Colonic mucosa (tissue), 4 donors: ENCODE measurements at places on chromosomes 5 and 9. TPM values are rescaled to one million over a fixed set of nuclear protein-coding genes. Genes with fewer than 3 reads are reported as not detected.

GRCh38 chr9:130487500-130487899, 42.7 kb downstream of the ASS1 start:
- no peaks in the 10 kb centered on the region for H3K27me3 ChIP-seq
- H3K4me3 ChIP-seq, result no peak overlapping the region
- peaks cover 9% of the 10 kb centered on the region for H3K36me3 ChIP-seq
- no peak for DNase-seq
- no peak overlapping the region for H3K27ac ChIP-seq

- H3K36me3 ChIP-seq, result no peaks in the 10 kb centered on the region
- no peaks in the 10 kb centered on the region for H3K27me3 ChIP-seq
- no peaks in the 10 kb centered on the region for H3K4me1 ChIP-seq
- H3K4me3 ChIP-seq, result peak overlapping the region; percentile 76
- DNase-seq, result peak; percentile 90
Measured at GRCh38 chr5:16934123-16934522, 2.0 kb downstream of the MYO10 start.

GRCh38 chr9:108863891-108864290, 1.8 kb downstream of the ACTL7A start:
- no peaks in the 10 kb centered on the region for H3K27me3 ChIP-seq
- no peak overlapping the region for H3K4me3 ChIP-seq
- H3K36me3 ChIP-seq, result no peaks in the 10 kb centered on the region
- H3K27ac ChIP-seq, result no peak overlapping the region

GRCh38 chr5:169384661-169385060, 83.7 kb upstream of the SLIT3 start:
- no peaks in the 10 kb centered on the region for H3K4me1 ChIP-seq
- no peaks in the 10 kb centered on the region for H3K36me3 ChIP-seq
- no peak overlapping the region for H3K4me3 ChIP-seq
- no peak for DNase-seq
- no peak overlapping the region for H3K27ac ChIP-seq
- H3K27me3 ChIP-seq, result no peaks in the 10 kb centered on the region

DNA sequence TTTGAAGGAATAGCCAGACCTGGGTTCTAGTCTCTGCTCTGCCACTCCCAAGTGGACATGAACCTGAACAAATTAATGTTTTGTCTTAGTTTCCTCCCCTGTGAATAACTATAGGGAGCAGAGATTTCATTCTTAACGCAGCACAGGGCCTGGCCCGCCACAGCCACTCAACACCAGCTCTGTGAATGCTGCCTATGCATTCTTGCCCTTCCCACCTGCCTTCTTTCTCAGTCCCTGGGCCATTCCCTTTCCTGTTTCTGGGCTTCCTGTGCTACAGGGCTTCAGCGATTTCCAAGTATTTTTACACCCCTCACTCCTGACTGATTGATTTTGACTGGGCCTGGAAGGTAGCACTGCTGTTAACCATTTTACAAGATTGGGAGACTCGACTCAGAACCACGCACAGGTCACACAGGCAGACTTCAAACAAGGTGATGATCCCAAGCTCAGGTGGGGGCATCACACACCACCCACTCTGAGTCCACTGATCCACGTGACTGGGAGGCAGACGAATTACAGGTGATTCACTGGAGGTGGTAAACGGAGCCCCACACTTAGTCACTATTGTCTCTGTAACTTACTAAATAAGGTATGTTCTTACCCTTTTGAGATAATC, 21.4 kb downstream of the PTPN3 start:
- H3K4me1 ChIP-seq, result peaks cover 6% of the 10 kb centered on the region
- H3K36me3 ChIP-seq, result no peaks in the 10 kb centered on the region
- H3K27me3 ChIP-seq, result no peaks in the 10 kb centered on the region
- H3K4me3 ChIP-seq, result no peak overlapping the region
- DNase-seq, result peak; percentile 30

- no peak for DNase-seq
- no peaks in the 10 kb centered on the region for H3K27me3 ChIP-seq
- no peak overlapping the region for H3K27ac ChIP-seq
- H3K36me3 ChIP-seq, result no peaks in the 10 kb centered on the region
Measured at GRCh38 chr9:70519912-70520724, 105.7 kb upstream of the KLF9 start.

- H3K36me3 ChIP-seq, result no peaks in the 10 kb centered on the region
- peak overlapping the region; percentile 23 for H3K27ac ChIP-seq
- H3K4me3 ChIP-seq, result no peak overlapping the region
- no peaks in the 10 kb centered on the region for H3K4me1 ChIP-seq
Measured at GRCh38 chr9:79623799-79624721, 52.3 kb downstream of the TLE4 start.

DNA sequence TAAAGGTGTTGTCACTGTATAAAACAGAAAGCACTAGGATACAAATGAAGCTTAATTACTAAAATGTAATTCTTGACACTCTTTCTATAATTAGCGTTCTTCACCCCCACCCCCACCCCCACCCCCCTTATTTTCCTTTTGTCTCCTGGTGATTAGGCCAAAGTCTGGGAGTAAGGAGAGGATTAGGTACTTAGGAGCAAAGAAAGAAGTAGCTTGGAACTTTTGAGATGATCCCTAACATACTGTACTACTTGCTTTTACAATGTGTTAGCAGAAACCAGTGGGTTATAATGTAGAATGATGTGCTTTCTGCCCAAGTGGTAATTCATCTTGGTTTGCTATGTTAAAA, 43.8 kb downstream of the NDFIP1 start:
- H3K4me1 ChIP-seq, result no peaks in the 10 kb centered on the region
- no peaks in the 10 kb centered on the region for H3K27me3 ChIP-seq
- DNase-seq, result no peak
- no peak overlapping the region for H3K4me3 ChIP-seq
- H3K36me3 ChIP-seq, result no peaks in the 10 kb centered on the region

DNA sequence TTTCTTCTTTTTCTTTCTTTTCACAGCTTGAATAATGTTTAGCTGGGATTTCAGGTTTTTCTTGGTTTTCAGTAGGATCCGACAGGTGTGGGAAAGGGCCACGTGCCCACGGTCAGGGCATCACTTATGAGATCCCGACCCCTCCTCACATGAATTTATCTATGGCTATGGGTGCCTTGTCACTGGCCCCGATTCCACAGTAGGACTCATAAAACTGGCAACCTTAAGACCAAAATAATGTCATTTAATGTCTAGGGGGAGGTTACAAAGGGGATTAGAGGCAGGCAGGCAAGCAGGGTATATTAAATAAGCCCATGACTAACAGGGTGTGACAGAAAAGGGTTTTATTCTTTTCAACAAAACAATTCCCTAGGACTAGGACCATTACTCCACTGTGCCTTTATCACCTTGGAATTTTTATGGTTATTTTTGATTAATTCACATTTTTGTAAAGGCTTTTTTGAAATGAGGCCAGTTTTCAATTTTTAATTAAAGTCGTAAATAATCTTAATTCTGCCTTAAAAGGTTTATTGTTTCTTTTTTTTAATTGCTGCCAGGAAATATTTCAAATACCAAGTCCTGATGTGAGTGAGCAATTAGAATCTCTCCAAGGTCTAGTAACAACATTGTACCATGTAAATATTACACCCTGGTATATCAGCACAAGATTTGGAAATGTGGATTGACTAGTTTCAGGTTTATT, 370.4 kb downstream of the GLIS3 start:
- no peak overlapping the region for H3K4me3 ChIP-seq
- H3K36me3 ChIP-seq, result no peaks in the 10 kb centered on the region
- no peaks in the 10 kb centered on the region for H3K27me3 ChIP-seq
- H3K4me1 ChIP-seq, result no peaks in the 10 kb centered on the region

- no peak for DNase-seq
- no peaks in the 10 kb centered on the region for H3K27me3 ChIP-seq
- no peaks in the 10 kb centered on the region for H3K36me3 ChIP-seq
- H3K4me1 ChIP-seq, result no peaks in the 10 kb centered on the region
Measured at GRCh38 chr5:157689942-157690689, 18.8 kb downstream of the C5orf52 start.

DNA sequence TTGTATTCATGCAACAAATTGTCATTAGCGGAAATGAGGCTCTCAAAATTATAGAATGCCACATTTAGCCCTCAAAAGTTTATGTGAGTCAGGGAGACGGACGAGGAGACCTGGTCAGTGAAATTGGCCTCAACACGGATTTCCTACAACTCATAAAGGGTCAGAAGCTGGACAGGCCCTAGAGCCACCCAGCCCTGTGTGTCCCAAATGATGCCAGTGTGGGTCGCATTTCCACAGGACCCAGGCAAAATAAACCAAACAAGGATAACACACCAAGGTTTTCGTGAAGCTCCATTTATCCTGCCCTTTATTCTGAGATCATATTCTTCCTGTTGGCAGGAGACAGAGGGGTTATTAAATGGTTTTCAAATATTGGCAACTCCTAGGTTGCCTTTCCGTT, 72.0 kb upstream of the COL5A1 start:
- DNase-seq, result no peak
- H3K4me1 ChIP-seq, result no peaks in the 10 kb centered on the region
- no peak overlapping the region for H3K27ac ChIP-seq
- H3K36me3 ChIP-seq, result no peaks in the 10 kb centered on the region
- no peaks in the 10 kb centered on the region for H3K27me3 ChIP-seq

GRCh38 chr5:150946351-150946905, 41.6 kb upstream of the ZNF300 start:
- no peaks in the 10 kb centered on the region for H3K4me1 ChIP-seq
- H3K27ac ChIP-seq, result no peak overlapping the region
- no peaks in the 10 kb centered on the region for H3K36me3 ChIP-seq
- DNase-seq, result peak; percentile 61
- peak overlapping the region; percentile 23 for H3K4me3 ChIP-seq

- DNase-seq, result no peak
- H3K36me3 ChIP-seq, result no peaks in the 10 kb centered on the region
- no peaks in the 10 kb centered on the region for H3K4me1 ChIP-seq
Measured at GRCh38 chr5:147072622-147073021, 162.2 kb upstream of the STK32A start.

DNA sequence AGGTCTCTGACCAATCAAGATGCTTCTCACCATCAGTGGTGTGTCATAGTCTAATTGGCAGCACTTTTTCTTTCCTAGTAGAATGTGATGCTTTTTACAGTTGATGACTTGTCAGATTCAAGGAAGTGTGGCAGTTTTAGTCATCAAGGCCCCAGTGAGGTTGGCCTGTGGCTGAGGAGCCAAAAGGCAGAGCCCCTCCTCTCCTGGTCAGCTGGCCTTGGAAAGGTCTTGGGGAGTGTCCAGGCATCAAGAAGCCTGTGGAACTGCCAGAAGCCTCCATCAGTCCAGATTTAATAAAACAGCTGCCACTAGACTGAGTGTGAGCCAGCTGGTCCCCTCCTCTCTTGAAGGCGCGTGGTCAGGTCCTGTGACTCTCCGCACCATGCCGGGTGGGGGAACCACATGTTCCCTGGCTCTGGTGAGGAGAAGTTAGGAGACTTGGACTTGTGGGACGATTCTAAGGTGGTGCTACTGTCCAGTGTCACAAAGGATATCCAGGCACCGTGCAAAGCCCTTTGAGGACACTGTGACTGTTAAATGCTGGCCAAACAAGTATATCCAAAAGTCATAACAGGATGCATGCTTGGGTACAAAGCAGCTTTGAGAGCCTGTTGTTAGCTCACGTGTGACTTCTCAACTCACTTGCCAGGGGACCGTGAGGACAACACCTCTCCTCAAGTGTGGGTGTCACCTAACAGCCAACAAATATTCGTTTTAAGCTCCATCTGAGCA, 6.1 kb upstream of the ANGPTL2 start:
- H3K4me1 ChIP-seq, result no peaks in the 10 kb centered on the region
- no peak overlapping the region for H3K4me3 ChIP-seq
- H3K27ac ChIP-seq, result no peak overlapping the region
- DNase-seq, result peak; percentile 45
- H3K27me3 ChIP-seq, result no peaks in the 10 kb centered on the region

- no peak for DNase-seq
- H3K4me3 ChIP-seq, result no peak overlapping the region
- H3K36me3 ChIP-seq, result no peaks in the 10 kb centered on the region
- H3K27me3 ChIP-seq, result no peaks in the 10 kb centered on the region
- H3K4me1 ChIP-seq, result no peaks in the 10 kb centered on the region
- no peak overlapping the region for H3K27ac ChIP-seq
Measured at GRCh38 chr5:51968756-51969155, 585.5 kb downstream of the ISL1 start.

DNA sequence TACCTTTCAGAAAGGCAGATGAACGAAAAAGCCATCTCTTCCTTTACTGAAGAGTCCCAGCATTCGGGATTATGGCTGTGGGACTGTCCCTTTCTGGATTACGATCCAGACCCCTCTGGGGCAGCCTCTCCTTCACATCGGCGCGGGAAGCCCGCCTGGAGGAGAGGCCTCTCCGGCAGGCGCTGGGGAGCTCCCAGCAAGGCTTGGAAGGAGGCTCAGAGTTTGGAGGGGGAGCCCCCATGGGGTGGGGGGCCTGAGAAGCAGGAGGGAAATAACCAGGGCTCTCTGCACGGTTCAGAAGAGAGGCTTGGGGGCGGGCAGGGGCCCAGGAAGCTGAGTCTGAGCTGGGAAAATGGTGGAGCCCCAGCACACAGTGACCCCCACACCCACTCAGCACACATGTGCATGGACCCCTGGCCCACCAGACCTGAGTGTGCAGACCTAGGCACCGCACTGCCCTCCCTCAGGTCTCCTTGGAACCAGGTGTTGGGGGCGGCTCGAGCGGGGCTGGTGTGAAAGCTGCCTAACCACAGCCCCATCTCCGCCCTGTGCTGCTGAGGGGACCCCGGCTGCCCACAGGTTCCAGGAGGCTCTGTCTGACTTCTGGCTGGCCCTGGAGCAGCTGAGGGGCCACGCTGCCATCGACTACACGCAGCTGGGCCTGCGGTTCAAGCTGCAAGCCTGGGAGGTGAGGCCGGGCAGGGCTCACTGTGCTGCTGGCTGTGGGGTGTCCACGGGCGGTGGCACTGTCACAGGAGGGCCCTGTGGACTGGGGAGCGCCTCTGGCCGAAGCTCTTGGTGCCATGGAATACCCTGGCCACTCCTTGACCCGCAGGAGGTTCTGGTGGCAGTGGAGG, 4.5 kb downstream of the NOXA1 start:
- no peak overlapping the region for H3K4me3 ChIP-seq
- no peaks in the 10 kb centered on the region for H3K4me1 ChIP-seq
- no peak overlapping the region for H3K27ac ChIP-seq
- DNase-seq, result no peak
- H3K27me3 ChIP-seq, result no peaks in the 10 kb centered on the region

DNA sequence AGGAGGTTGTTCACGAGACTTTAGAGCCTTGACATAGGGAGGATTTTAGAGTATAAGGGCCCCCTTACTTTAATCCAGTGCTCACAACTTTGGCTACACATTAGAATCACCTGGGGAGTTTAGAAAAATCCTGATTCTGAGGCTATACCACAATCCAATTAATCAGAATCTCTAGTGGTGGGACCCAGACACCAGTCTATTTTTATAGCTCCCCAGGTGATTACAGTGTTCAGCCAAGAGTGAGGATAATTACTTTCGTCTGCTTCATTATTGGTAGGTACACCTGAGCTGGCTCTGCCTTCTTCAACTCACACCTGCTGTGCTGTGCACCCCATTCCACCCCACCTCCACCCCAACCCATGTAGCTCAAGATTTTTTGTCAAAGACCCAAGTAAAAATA, 141.3 kb upstream of the EPB41L4A start:
- H3K27me3 ChIP-seq, result no peaks in the 10 kb centered on the region
- no peak for DNase-seq
- H3K4me3 ChIP-seq, result no peak overlapping the region
- H3K27ac ChIP-seq, result no peak overlapping the region
- H3K4me1 ChIP-seq, result no peaks in the 10 kb centered on the region
- H3K36me3 ChIP-seq, result no peaks in the 10 kb centered on the region

The SUSD1 gene
- total RNA-seq, result 25.1 TPM

The BARHL1 gene
- not detected for total RNA-seq

The PCDHA12 gene
- total RNA-seq, result not detected

The AUH gene
- total RNA-seq, result 47.6 TPM

The RALGDS gene
- total RNA-seq, result 24.2 TPM

The GPX8 gene
- 7.1 TPM for total RNA-seq

The KCNIP1 gene
- total RNA-seq, result 0.24 TPM

The SPATA6L gene
- 6.8 TPM for total RNA-seq

The HSPA4 gene
- total RNA-seq, result 91.2 TPM

The PCDHA13 gene
- 0.05 TPM for total RNA-seq

The TMEM252 gene
- total RNA-seq, result not detected

The CAPSL gene
- total RNA-seq, result not detected
